ENCODE measurements at places on chromosomes 2 and 18.
A peak's percentile ranks its signal among the peaks of the same experiment; 100 is the strongest.

GRCh38 chr2:161836664-161837063, 212.4 kb downstream of the SLC4A10 start:
- no peak for DNase-seq

DNA sequence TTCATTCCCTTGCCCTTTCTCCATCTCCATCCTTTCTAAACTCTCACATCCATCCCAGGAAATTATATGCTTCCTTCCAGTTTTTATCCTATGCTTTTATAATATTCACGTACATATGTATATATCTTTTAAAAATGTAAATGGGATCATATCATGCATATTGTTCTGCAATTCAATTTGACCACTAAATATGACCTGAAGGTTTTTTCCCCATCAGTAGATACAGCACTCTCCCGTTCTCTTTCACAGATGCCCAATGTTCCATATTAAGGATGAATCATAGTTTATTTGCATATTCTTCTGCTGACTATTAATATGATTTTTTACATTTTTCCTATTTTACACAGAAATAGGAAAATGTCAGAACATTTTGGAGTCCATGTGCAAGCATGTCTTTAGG, 213.3 kb upstream of the PARD3B start:
- DNase-seq = no peak

GRCh38 chr2:205627085-205627484, 55.2 kb upstream of the NRP2 start:
- no peak for DNase-seq

GRCh38 chr18:30639361-30639760, 403.2 kb downstream of the DSC3 start:
- no peak for DNase-seq

DNA sequence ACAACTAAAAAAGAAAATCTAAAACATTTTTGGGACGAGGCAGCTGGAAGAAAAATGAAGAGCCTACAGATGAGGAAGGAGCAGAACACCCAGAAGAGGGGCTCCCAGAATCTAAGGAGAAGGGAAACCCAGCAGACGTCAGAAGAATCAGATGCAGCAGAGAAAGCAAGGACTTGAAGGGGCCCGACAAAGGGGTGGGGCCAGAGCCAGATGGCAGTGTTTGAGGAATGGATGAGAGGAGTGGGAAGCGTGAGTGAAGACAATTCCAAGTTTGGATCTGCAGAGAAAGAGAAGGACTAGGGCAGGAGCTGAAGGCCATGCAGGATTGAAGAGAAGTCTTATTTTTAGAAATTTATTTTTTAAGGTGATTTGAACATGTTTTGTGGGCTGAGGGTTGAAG, 19.3 kb downstream of the PTMA start:
- no peak for DNase-seq

DNA sequence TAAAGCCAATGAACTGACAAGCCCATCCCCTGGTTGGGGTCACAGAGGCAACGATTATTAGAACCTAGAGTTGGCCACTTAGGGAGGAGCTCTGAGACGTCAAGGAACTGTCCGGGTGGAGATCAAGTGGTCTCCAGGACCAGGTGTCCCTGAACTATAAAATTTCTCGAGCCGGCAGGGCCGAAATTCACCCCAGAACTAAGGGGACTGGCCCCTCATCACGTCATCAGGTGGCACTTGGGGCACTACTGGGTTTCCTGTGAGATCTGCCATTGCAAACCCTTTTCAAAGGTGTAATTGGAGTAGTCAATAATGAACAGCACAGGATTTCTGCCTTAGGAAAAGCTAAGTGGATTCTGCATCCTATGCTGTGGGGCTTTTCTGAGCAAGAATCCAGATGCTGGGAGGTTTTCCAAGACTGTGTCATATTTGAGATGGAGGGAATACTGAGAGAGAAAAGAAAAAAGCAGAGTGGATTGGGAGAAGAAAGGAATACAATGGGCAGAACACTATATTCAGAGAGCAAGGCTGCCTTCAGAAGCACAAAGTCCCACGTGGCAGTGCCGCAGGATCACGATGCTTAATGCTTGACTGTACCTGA, 113.6 kb downstream of the ALPK2 start:
- DNase-seq = no peak

DNA sequence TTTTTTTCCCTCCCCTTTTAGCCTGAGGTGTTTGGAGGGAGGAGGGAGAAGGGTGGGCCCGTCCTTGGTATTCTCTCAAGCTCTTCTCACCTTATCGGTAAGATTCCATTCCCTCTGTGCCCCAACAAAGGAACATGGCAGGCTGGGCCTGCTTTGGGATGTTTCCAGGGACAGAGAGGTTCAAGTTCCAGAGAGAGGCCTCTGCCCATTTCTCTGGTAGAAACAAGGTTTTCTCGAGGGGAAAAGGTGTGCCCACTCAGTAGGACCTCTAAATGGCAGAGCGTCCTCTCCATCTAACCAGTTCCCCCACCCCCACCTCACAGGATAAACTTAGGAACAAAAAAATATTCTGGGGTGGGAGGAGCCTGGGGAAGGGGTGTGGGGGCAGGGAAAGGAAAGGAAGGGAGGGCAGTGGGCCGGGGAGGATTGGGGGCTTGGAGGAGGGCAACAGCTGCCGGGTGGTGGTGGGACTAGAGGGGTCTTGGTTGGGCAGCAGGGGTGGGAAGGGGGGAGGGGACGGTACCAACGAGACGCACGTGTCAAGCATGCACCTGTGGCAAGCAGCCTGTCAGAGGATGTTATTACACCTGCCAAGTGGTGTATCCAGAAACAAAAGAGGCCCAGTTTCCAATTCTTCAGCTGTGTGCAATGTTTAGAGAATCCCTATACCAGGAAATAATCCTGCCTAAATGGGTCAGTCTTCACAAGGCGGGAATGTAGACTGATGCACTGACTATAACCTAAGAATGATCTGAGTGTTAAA, 2.1 kb downstream of the PCBP1 start:
- DNase-seq = no peak

GRCh38 chr2:167537743-167538142, 649.5 kb downstream of the XIRP2 start:
- DNase-seq = no peak

DNA sequence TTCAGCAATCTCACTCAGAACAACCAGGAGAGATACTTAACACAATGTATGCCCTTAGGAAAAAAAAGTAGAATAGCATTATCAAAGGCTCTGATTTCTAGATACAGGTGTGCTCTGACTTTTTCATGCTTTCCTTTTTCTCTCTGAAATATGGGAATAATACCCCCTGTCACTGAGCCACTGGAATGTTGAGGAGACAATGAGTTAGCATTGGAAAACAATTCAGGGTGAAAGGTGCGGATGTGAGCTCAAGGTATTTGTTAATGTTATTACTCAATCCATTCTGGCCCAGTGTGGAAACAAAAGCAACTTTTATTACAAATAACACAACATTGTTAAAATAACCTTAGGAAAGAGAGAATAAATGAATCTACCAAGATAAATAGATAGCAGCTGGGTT, 228.0 kb downstream of the IKZF2 start:
- no peak for DNase-seq

DNA sequence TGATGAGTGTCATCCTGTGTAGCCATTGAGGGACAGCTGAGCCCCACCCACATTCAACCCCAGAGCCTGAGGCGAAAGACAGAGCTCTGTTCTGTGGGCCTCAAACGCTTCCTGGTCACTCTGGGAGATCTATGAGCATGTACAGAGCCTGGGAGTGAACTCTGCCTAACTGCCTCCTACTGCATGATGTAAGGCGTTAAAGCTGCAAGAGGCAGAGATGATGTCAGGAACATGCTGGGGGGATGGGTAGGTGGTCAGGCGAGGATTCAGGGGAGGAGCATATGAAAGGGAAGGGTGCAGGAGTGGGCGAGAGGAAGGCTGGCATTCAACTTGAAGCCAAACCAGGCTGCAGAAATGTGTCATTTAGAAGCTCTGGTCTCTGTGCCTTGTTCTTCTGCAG, 181.0 kb downstream of the TFCP2L1 start:
- no peak for DNase-seq

DNA sequence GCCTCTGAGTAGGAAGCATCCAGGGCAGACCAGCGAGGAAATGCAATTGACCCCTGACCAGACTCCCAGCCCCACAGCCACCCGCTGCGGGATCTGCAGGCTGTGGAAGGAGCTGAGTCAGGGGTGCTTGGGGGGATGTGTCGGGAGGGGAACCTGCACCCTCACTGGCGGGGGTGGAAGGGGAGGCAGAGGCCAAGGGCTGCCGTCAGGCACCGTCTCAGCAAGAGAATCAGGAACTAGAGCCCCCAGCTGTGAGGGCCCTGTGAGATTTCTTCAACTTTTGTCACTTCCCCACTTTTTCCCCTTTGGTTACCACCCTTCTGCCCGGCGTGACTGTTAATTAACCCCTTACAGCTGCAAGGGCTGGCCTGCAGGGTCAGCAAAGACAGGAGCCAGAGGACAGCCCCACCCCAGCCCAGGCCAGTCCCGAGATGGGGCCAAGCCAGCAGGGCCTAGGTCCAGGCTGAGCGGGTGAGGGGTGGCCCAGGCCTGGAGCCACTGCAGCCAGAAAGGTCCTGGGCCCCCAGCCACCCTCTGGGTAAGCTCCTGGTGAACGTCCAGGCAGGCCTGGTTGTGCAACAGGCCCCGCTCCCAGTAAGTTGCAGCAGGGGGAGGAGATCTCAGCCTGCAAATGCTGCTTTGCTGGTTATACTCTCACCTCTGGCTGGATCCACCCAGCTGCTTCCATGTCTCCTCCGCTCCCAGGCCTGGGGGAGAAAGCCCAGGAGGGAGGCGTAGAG, 147.0 kb upstream of the ID2 start:
- peak; percentile 92 for DNase-seq

DNA sequence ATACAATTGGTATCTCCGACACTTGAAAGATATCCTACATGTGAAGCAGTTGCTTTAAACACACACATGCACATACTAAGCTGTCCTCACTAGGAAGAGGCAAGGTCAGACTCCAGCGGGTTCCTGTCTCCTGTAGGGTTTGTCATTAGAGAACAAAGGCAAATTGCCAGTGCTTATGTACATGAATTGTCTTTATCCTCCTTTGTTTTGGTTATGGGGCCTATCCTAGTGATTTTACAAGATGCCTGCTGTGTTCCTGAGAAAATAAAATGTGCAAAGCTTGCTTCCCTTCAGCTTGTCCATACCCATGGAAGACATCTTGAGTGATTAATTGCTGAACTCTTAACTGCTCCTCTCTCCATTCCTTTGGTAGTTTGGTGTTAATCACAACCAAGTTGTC, 86.7 kb upstream of the SLC39A10 start:
- DNase-seq = no peak

- peak; percentile 67 for DNase-seq
Measured at GRCh38 chr2:56185101-56185581, 1.4 kb downstream of the CCDC85A start.

DNA sequence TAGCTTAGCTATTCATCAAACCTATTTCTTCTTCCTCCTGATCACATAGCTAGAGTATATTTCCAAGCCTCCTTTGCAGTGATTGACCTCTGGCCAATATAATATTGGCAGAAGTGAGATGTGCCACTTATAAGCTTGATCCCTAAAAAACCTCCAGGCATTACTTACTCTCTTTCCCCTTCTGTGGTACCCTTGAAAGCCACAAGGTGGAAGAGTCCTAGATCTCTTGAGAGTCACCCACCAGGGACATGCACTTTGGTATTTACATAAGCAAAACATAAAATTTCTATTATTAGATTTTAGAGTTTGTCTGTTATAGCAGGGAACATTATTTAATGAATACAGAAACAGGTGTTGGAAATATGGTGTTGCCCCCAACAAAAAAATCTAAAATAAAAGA, 112.0 kb downstream of the EXOC6B start:
- no peak for DNase-seq

DNA sequence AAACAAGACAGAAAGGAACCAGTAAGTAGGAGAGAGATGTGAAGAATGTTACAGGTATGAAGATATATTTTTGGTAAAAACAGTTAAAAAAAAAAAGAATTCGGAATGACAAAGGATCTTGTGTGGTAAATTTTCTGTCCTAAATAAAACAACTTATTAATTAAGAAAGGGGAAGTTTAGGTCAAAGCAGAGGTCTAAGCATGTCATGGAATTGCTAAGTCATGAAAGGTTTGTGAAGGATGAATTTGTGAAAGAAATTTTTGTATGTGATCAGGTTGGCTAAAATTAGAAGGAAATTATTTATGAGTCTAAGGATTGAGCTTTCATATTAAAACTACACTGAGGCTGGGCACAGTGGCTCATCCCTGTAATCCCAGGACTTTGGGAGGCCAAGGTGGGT, 11.1 kb upstream of the ALPG start:
- DNase-seq = no peak

DNA sequence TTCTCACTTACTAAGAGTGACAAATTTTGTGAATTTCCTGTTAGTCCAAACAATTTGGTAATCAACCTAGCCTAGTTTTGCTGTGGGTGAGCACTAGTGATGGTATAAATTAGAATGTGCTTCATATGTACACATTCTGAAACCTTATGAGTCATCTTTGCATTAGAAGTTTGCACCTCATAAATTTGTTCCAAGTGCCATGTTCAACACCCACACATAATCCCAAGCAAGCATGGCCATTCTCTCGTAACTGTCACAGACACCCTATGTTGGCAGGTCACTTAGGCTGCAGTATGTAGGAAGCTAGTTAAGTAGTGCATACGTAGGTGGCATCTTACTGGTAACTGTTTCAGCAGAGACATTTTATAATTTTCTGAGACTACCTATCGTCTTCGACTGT, 46.9 kb downstream of the NAB1 start:
- no peak for DNase-seq

GRCh38 chr2:3238951-3239841, 138.4 kb downstream of the EIPR1 start:
- no peak for DNase-seq

- DNase-seq = no peak
Measured at GRCh38 chr2:103809415-103809814, 1044.5 kb upstream of the POU3F3 start.

DNA sequence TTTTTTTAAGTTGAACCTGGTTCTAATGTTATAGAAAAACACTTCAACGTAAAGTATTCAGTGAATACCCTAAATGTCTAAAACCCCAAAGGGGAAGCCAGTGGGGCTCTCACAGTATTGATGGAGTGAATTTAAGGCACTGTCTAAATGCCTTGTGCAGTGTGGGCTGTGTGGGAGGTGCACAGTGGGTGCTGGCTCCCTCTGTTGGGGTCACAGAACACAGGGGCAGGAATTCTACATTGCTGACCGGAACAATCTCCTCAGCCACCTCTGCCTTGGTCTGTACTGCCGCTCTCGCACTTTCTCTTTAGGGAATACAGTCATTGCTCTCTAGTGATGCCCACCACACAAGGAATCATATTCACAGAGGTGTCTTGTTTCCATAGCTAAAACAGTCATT, 45.4 kb downstream of the SPRED2 start:
- DNase-seq = no peak

DNA sequence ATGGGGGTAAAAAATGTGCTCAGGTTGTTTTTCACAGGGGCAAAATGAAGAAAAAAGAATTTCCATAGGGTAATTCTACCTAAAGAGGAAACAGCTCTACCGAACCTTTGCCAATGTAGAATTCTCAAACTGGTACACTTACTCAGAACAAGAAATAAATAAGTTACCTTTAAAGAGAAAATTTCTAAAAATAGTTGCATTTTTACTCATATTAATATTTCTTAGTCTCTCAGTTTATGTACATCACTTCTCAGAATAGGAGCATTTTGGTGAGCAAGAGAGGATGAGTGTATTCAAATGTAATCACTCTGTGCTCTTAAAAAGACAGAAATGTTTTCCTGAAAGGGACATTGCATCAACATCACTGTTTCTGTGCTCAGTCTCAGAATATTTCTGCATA, 574.7 kb upstream of the SLC8A1 start:
- DNase-seq = no peak
